Endothelial cell (in vitro differentiated cells): ENCODE measurements at places on chromosomes 16 and 17.

DNA sequence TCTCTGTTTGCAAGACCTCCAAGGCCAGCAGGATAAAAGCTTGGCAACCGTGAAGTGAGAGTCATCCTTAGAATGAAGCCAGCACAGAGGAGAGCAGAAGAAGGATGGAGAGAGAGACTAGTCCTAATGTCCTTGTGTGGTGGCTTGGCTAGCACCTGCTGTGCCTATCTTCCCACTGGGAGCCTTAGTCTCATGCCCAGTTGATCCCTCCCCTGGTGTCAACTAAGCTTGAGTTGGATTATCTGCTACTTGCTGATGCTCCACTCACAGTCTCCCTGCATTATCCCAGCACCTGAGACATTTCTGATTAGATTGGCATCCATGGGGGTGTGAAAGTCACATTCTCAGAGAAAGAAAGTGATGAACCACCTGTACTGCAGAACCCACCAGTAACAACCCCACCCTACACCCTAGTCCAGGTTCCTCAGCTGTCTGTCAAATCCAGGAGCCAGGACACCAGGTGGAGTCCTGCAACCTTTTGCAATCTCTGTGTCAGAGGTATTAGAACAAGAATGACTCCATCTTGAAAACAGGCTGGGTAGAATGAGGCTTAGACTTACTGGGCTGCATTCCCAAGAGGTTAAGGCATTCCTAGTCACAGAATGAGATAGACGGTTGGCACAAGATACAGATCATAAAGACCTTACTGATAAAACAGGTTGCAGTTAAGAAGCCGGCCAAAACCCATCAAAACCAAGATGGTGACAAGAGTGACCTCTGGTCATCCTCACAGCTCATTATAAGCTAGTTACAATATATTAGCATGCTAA, 460.2 kb upstream of the C16orf82 start:
- DNase-seq = no peak

GRCh38 chr16:85969159-85969558, 70.2 kb downstream of the IRF8 start:
- DNase-seq = no peak

DNA sequence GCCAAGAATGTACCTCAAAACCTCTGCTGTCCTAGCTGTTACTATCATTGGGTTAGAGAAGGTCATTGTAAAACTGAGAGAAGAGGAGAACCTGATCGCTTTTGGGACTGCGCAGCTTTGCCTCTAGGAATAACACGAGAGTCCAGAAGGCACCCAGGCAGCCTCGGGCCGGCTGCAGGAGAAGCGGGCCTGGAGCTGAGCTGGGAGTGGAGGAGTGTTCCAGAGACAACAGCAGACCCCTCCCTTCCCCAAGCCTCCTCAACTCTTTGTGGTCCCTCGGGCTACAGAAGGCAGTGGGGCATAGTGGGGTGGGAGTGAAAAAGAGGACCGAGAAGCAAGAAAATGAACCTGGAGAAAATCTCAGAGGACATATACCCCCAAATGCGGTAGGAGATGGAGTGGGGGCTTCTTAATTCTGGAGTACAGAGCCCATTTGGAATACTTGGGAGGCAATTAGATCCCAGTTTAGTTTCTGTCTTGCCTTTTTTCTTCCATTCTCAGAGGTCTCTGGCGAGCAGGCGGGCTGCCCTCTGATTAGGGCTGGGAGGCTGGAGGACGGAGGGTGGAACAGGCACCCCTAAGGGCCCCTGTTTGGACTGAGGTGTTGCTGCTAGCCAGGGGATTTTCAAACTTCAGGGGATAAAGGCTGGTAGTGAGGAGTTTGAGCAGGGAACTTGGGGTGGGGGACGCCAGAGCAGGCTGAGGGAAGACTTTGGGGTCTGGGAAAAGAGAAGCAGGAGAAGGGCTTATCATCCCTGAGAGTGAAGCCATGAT, 13.3 kb upstream of the HOXB2 start:
- no peak for DNase-seq

- DNase-seq = no peak
Observed at GRCh38 chr17:64441772-64442540, 7.0 kb upstream of the MILR1 start.

GRCh38 chr16:10338426-10338825, 47.4 kb upstream of the ATF7IP2 start:
- no peak for DNase-seq

GRCh38 chr16:54398986-54399385, 112.4 kb upstream of the IRX3 start:
- no peak for DNase-seq

DNA sequence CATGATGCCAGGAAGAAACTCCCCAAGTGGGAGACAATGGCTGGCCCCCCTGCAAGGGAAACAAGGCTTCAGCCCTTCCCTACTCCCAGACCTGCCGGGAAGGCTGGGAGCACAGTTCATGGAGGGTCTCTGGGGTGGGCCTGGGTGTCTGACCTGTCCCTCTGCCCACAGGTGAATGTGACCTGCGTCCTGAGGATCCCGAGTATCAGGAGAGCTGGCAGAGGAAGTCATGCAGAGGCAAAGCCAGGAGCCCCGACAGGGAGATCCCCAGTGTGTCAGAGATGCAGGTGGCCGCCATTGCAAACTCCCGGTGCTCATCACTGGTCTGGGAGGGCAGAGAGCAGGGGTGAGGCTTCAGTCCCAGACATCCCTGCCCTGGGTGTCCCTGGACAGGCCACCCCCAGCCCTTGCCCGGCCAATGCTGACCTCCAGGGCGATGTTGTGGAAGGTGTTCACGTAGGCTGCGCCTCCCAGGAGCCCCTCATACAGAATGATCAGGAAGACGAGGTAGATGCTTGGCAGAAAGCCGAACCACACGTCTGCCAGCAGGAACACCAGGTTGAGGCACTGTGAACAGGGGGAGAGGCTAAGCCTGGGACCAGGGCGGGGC, 5.3 kb upstream of the NPIPB7 start:
- no peak for DNase-seq

DNA sequence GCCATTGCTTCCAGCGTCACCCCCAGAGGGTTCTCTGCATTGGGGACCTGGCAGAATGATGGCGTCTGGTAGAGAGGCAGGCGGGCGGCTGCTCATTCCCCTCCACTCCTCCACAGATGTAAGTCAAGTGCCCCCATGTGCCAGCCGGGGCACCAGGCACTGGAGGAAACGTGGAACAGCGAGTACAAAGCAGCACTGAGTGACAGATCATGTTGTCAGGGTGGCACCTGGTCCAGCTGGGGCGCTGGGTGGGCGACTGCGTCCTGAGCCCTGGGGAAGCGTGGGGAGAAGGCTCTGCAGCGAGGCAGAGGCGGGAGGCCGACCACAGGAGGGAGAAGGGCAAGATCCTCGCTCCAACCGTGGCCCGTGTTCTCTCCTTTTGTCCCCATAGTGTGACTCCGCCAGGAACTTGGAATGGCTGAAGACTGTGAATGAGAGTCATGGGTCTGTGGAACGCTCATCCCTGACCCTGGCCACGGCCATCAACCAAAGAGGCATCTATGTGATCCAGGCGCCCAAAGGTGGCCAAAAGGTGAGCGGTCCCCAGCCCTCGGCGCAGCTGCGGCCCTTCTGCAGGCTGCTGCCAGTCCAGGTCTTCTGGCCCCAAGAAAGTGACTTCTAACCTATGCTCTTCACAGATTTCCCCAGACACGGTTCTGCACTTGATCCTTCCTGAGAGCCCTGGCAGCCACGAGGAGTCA, 76.7 kb downstream of the RNF213 start:
- DNase-seq = no peak

DNA sequence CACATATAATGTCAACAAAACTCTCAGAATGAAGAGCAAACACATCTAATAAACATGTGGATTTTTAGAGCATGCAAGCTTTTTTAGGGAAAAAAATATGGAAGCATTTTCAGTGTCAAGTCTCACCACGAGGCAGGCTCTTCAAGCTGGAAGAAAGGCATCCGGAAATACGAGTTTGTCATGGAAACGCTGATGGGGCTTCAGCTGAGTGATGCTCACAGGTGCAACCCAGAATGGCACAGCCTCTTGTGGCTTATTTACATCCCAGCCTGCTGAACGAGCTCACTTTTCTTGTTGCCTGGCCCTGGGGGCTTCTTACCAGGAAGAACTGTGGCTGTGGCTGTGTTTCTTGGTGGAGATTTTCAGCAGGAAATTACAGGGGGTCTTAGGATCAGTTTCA, 24.1 kb upstream of the DYNLL2 start:
- DNase-seq = no peak

DNA sequence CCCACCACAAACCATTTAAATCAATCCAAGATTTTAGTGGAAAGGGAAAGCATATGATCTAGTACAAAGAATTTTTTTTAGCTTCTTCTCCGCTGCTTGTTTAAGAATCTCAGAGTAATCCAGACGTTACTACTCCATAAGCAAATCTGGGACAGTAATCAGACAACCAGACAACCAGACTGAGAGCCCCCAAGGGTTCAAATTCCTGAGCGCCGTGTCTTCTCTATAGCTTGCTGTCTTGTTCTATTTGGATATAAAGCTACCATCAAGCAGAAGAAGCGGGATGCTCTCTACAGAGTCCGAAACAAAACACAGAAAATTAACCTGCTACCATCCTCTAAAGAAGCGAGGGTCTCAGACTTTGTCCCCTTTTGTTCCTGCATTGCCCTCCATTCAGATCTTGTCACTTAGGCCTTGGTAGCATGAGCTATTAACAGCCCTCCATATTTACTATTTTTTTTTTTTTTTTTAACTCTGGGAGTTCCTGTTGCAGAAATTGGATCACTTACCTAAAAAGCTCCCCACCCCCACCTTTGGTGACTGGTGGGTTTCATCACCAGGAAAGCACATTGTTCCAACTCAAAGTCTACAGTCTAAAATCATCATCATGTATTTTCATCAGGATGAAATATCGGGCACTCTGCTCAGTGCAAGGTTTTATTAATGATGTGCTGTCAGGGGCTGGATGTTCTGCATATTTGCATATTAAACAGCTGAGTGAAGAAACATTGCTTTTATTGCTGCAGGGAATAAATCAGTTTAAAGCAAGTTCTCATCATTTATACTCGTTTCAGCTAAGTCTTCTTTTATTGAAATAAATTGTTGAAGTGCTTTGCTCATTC, 576.7 kb downstream of the WWOX start:
- no peak for DNase-seq

DNA sequence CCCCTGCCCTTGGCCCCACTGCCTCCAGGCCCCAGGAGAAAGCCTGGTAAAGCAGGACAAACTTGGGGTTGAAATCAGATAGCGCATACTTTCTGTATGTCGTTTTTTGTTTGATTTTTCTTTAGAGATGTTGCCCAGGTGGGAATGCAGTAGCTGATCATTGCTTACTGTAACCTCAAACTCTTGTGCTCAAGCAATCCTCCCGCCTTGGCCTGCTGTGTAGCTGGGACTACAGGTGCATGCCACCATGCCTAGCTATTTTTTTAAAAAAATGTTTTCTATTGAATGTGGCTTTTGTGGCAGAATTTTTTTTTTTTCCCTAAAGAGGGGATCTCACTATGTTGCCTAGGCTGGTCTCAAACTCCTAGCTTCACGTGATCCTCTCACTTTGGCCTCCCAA, 11.1 kb upstream of the CCL5 start:
- no peak for DNase-seq

DNA sequence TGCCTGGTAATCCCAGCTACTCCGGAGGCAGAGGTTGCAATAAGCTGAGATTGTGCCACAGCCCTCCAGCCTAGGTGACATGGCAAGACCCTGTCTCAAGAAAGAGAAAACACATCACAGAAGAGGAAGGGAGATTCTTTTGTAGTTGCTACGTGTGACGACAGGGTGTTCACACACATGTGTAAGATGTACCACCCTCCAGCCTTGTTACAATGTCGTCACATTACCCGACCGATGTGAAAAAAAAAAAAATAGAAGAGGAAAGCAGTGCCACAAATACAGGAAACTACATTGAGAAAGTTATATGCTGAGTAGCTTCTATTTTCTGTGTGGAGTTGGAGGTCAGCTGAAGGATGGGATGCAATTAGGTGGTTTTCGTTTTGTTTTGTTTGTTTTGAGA, 56.0 kb downstream of the CLUH start:
- DNase-seq = no peak

DNA sequence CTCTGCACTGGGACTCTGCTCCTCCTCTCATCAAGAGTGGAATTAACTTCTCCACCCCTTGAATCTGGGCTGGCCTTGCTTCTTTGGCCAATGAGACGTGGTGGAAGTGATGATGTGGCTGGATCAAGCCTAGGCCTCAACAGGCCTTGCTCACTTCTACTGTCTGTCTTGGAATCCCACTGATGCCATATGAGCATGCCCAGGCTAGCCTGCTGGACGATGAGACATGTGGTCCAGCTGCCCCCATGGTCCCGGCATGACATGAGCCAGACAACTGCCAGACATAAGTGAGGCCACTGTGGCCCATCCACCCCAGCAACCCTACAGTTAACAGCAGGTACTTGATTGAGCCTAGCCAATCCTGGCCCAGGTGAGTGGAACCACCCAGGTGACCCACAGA, 18.7 kb downstream of the VAC14 start:
- DNase-seq = no peak

- peak; percentile 24 for DNase-seq
Observed at GRCh38 chr16:69417520-69418199, 6.8 kb upstream of the CYB5B start.

DNA sequence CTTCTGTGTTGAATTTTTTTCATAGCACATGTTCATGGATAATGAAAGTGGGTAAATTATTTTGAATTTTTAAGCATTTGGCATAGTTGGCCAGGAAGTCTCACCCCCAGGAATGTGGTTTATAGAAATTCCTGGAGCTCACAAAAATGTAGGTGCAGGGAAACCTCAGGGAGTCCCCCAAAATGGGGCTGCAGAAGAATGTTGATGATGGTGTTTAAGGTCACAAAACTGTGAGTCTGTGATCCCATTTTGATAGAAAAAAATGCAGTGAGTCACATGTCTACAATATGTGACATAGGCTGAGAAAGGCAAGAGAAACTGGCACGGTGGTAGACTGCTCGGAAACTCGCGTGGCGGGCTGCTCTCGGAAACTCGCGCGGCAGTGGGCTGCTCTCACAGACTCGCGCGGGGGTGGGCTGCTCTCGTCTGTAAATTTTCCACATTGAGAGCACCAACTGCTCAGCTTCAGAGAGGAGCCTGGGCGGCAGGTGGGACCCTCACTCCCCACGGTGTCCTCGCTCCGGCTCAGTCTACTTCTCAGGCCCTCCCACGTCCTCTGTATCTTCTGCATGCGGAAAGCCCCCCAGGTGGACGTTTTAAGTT, 18.7 kb upstream of the MC1R start:
- no peak for DNase-seq

DNA sequence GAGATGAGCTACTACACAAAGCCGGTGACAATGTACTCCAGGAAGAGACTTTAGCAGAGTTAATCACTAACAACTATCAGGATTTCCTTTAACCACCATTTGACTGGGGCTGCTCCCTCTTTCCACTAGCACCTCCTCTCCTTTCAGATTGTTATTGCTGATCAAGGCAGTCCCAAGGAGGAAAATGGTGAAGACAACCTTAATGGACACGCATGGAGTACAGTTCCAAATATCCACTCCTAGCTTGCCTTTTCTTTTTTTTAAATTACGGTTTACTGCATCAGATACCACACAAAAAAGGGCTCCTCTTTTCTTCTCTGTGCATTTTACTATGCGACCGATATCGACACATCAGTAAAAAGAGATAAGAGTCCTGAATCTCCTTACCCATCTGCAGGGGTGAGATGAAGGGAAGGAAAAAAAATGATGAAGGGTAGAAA, 30.9 kb downstream of the FAM222B start:
- peak; percentile 13 for DNase-seq
